ENCODE measurements at places on chromosomes 16 and 17. TPM values are rescaled to one million over a fixed set of nuclear protein-coding genes. Genes with fewer than 3 reads are reported as not detected.

The ATXN2L gene
- total RNA-seq = 26.0 TPM

The TRAPPC1 gene
- 60.6 TPM for total RNA-seq

The DPEP1 gene
- total RNA-seq = not detected

The KCTD11 gene
- total RNA-seq = 5.8 TPM

The SMIM36 gene
- total RNA-seq = not detected

The IRX3 gene
- 0.92 TPM for total RNA-seq

The KLHL11 gene
- total RNA-seq = 28.8 TPM

The KRT33B gene
- not detected for total RNA-seq

The ANKRD40CL gene
- not detected for total RNA-seq

The IL17C gene
- total RNA-seq = not detected

The ZNF750 gene
- not detected for total RNA-seq

The MYH13 gene
- total RNA-seq = not detected

The KRTAP9-4 gene
- not detected for total RNA-seq

The TRPV3 gene
- 0.68 TPM for total RNA-seq

Data from aortic smooth muscle cell (primary cell).